ENCODE measurements at places on chromosomes 13 and 19.

DNA sequence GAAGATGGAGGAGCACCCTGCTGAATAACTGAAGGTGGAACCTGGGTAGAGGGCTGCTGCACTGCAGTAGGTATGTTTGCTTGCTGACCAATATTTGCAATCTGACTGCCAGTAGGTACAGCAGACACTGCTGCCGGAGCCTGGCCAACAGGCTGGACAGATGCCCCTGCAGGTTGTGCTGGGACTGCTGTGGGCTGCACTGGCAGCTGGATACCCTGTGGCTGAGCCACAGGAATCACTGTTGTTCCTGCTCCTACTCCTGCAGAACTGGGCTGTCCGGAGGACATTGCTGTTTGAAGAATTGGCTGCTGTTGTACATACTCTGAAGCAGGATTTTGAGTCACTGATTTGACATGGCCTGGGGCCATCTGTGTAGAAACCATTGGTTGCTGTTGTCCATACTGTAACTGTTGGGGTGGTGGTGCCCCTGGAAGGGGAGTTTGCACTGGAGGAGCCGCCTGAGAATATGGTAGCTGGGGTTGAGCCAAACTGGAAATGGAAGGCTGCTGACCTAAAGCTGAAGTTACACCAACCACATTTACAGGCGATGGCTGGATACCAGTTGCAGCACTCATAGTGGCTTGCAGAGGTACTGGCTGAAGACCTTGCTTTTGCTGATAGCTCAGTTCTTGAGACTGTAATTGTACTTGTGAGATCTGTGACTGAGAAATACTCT is 2.2 kb downstream of the TSC22D1 start:
- DNase-seq = peak; percentile 60

GRCh38 chr13:100108913-100109507 is 20.1 kb downstream of the PCCA start:
- no peak for DNase-seq

GRCh38 chr19:55703790-55704215 is 28.8 kb downstream of the EPN1 start:
- peak; percentile 44 for DNase-seq

DNA sequence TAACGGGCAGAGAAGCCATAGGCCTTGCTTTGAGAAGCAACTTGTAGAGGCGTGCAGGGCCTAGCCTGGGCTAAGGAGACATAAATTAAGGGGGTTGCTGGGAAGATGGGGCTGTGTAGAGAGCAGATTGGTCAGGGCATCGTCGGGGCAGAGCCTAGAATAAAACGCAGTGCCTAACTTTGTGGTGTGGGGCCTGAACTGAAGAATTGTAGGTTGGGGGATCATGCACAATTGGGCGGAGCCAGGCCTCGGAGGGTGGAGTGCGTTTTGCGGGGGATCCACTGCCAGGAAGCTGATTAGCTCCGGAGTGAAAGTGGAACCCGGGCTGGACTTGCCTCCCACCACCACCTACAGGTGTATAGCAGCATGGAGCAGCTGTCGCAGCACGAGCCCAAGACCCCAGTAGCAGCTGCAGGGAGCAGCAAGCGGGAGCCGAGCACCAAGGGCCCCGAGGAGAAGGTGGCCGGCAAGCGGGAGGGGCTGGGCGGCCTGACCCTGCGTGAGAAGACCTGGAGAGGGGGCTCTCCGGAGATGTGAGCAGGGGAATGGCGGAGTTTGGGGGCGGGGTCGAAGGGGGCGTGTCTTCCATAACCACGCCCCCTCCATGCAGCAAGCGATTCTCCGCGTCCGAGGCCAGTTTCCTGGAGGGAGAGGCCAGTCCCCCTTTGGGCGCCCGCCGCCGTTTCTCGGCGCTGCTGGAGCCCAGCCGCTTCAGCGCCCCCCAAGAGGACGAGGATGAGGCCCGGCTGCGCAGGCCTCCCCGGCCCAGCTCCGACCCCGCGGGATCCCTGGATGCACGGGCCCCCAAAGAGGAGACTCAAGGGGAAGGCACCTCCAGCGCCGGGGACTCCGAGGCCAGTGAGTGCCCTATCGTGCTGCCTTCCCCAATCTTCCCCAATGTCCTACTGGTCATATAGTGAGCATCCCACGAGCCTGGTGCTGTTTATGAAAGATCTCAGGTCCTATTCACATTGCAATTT is 13.8 kb downstream of the DNASE2 start:
- DNase-seq = peak; percentile 42

GRCh38 chr19:40521276-40521675 is 54.5 kb downstream of the SPTBN4 start:
- DNase-seq = no peak

GRCh38 chr13:36219883-36220282 is 5.5 kb upstream of the SOHLH2 start:
- DNase-seq = no peak

GRCh38 chr13:100535426-100536135 is 53.0 kb downstream of the GGACT start:
- no peak for DNase-seq

DNA sequence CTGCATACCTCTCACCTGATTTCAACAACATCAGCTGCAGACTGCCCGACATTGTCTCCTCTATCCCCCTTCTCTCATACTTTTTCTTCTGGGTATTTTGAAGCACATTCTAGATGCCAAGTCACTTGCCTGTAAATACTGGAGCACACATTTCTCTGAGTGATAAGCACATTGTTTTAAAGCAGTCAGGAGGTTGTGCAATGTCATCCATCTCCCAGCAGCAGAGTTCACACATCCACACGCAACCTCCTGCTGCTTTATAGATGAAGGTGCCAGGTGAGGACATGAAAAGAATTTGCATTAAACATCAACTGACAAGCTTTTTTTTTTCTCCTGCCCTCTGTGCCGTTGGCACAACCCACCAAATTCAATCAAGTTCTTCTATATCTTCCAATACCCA is 5.5 kb downstream of the UPK1A start:
- no peak for DNase-seq

DNA sequence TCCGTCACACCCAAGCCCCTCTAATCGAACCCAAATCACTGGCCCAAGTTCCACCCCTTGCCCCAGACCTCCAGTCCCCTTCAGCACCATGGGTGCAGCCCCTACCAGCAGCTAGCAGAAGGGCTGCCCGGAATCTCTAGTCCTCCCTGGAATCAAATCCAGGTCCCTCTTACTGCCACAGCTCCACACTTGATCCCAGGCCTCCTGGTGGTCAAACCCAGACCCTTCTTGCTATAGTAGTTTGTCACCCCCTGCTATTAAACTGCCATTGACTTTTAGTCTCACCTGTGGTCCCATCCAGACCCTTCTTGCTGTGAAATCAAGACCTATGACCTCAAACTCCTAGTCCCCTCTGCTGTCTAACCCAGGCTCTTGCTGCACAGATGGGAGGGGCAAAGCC is 8.7 kb downstream of the HIPK4 start:
- DNase-seq = no peak

DNA sequence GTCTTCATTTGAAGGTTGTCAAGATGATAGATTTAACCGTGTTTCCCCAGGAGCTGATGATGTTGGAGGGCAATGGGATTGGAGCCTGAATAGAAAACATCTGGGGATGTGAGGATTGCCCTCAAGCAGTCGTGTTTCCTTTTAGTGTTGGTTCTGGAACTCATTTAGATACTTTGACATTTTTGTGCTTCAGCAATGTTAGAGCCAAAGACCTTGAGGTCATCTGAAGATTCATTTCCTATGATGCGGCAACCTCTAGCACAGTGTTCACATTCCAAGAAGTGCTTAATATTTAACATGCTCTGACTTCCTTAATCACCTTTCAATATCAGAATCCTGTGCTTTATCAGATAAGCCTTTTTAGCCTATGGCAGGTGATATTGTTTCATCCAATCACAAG is 82.7 kb downstream of the SLC10A2 start:
- DNase-seq = no peak

DNA sequence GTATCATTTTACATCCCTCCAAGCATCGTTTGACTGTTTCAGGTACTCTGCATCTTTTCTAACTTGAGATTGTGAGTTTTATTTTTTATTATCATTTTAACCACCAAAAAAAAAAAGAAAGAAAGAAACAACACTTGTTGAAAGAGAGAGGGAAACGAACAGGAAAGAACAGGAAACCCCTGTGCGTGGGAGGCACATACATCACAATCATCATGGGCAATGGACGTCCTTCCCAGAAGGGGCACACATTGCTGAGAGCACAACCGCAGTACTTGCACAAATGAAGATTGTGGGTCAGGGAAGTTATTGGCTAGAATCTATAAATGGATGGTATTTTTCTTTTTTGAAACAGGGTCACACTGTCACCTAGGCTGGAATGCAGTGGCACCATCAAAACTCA is 1.7 kb downstream of the CLC start:
- DNase-seq = no peak

- no peak for DNase-seq
These were observed 469 bp upstream of the RNF6 start for GRCh38 chr13:26222520-26223046.

GRCh38 chr13:38951525-38952313 is 38.9 kb downstream of the STOML3 start:
- DNase-seq = no peak

GRCh38 chr19:12187625-12188024 is 24.7 kb downstream of the ZNF136 start:
- DNase-seq = no peak

DNA sequence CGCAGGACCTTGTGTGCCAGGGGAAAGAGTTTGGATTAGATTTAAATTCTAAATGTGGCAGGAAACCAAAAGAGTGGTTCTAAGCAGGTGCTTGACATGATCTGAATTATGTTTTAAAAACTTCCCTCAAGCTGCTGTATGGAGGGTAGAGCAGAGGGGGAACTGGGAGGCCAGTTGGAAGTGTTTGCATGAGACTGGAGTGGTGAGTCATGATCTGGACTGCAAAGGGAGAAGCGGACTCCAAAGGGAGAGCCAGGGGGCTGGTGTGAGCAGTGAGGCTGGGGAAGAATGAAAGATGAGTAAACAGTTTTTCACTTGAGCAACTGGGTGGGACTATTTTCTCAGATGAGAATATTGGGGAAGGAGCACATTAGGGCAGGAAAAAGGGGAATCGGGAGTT is 206.1 kb downstream of the DNAJC15 start:
- DNase-seq = no peak

DNA sequence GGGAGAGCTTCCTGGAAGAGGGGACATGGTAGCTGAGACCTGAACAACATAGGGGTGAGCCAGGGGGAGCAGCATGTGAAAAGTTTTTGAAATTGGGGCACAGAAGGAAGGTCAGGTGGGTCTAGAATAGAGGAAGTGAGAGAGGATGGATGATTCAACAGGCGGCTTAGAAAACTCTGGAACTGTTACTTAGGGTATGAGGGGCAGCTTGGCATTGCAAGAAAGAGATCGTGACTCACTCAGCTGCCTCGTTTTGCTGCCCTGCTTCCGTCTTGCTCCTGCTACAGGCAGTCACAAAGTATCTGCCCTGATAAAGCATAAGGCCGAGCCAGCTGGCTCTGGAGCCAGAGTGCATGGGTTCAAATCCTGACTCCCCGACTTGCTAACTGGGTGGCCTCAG is 1.3 kb upstream of the CEACAM20 start:
- no peak for DNase-seq
